ENCODE measurements at places on chromosomes 5 and 9.

GRCh38 chr9:100739208-100739607 is 161.3 kb downstream of the CAVIN4 start:
- DNase-seq = no peak

DNA sequence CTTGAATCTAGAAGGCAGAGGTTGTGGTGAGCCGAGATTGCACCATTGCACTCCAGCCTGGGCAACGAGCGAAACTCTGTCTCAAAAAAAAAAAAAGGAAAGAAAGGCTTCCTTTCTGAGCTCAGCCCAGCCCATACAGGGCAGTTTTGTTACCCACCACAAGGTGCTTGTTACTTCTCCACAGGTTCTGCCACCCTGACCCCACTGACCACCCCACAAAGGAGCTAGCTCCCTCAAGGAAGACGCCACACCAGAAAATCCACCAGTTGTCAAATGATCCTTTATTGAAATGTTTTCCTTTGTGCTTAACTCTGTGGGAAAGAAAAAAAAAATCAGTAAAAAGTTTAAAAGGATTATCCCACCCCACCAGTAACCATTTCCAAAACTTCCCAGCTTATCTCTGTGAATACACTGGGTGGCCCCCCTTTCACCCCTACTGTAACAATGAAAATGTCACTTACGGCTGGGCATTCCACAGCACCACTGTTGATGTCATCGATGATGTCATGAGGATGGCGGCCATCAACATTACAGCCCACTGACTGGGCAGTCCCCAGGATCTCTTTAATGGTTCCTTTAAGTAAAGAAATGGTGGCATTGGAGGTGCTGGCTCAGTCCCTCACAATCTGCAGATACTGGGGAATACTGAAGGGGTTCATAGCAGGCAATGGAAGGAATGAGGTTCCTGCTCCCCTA is 3.6 kb downstream of the RPL12 start:
- no peak for DNase-seq

GRCh38 chr9:126009047-126009446 is 261.9 kb downstream of the PBX3 start:
- DNase-seq = no peak

DNA sequence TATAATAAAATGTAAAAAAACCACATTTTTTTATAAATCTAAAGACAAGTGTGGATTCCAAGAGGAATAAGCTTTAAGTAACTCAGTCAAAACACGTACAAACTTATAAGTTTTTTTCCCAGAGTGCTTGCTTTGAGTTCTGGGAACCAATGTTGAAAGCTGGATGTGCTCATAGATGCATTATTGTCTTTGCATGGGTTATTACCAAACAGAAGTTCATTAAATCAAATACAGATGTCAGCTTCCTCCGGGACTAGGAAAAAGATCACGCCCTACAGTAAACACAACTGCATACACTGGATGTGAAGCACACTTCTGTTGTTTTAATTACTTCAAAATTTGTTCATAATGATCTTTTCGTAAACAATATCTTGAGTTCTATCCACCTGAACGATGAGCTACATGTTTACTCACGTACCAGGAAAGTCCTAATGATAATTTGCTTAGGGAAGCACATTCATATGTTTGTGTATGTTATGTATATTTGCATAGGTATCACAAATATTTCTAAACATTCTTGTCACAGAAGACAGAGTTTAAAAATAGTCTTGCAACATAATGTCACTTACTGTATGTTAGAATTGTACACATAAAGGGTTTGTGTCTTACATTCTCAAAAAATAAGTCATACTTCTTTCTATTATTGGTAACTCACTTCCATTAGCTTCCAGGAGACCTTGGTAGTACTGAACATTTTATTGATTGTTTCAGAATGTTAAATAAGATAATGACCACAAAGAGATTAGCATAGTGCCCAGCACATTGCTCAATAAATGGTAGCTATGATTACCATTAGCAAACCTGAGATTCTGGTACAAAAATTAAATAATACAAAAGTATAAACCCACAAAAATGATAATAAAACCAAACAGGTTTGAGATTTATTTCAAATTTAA is 427.4 kb downstream of the CETN3 start:
- no peak for DNase-seq

DNA sequence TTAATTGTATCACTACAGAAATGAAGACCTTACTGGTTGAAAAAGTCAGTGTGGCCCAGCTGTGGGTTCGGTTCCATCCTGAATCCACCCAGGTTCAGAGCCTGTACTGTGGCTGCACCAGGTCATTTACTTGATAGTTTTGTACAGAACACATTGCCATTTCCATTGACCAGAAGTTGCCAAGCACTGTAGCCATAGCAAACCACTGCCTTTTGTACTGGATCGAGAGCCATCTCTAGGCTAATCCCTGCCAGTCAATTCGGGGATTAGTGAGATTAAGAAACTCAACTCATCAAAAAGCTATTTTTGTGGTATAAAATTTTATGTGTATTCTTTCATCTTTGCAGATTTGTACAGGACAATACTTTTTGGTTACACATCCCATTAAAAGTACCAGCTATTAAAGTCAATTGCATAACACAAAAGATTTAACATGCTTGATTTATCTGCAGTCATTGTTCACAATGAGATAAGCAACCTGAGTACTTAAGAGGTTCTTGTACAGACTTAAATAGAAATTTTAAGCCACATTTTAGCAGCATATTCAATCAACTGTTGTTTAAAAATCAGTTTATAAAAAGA is 108.5 kb upstream of the OTULINL start:
- DNase-seq = no peak

GRCh38 chr5:112795944-112796678 is 58.4 kb downstream of the APC start:
- no peak for DNase-seq

DNA sequence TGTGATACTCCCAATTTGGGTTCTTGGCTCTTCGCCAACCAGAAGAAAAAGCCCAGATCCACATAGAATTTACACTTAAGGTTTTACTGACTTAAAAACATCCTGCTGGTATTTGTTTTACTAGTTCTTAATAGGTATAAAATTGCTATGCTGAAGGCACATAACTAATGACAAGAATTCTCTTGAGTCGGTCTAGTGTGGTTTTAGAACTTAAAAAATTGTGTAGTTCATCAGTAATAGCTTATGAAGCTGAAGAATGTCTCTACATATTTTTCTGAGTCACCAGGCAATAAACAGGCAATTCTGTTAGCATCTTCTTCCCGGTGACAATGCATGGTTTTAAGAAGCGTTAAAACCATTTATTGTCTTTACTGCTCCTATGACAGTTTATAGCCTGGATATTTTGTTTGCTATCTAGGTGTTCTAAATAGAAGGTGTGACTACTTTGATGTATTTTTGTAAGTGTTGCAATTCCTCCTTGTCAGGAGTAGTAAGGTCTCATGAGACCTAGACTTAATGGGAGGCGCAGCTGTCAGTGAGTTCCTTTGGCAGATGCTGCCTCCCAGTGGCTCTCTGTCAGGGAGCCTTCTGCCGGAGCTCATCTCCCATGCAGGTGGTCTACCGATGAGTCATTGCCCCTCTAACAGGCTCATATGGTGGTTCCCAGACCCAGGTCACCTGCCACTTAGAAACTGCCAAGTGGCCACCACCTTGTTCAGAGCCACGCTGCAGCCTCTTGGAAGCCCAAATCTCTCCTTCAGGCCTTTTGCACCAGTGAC is 173.8 kb downstream of the MAST4 start:
- DNase-seq = no peak

DNA sequence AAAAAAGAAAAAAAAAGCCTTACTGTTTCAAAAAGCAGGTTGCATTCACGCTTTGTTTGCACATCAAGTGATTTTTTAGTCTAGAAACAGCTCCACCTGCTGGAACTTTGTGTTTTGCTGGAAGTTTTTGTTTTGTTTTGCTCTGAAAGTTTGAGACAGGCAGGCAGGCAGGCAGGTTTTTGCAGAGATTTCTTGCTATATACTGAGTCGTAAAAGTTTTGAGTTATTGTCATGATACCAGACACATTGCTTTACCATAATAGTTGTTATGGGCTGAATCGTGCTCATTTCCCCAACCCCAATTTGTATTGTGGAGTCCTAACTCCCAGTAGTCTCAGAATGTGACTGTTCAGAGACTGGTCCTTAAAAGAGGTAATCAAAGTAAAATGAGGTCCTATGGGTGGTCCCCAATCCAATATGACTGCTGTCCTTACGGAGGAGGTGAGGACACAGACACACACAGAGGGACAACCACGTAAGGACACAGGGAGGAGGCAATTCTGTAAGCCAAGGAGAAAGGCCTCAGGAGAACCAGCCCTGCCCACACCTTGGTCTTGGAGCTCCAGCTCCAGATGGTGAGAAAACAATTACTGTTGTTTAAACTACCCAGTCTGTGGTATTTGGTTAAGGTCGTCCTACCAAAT is 20.9 kb downstream of the OR2Y1 start:
- peak; percentile 13 for DNase-seq

DNA sequence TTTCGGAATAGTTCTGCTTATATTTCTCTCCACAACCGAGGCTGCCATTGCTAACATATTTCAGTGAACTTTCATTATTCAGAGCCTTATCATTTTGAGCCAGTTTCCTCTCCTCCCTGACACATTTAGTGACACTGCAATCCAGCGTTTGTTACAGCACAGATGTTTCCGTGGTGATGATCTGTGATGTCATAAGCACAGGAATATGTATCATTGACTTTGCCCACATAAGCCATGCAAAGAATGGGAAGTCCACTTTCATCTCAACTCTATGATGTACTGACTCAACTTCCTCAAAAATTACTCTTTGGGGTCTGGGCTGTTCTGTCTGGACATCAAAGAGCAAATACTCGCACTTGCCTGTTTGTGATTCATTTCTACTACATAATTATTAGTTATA is 291.8 kb downstream of the EBF1 start:
- no peak for DNase-seq

GRCh38 chr9:86876621-86877196 is 70.6 kb downstream of the GAS1 start:
- DNase-seq = no peak

- DNase-seq = no peak
Observed at GRCh38 chr5:81145329-81145935, 87.7 kb upstream of the CKMT2 start.

GRCh38 chr5:113612060-113612496 is 98.6 kb downstream of the YTHDC2 start:
- DNase-seq = no peak
